ENCODE measurements at places on chromosomes 4 and X. TPM values are rescaled to one million over a fixed set of nuclear protein-coding genes. Genes with fewer than 3 reads are reported as not detected.

GRCh38 chr4:145498430-145498829 is 16.8 kb downstream of the SMAD1 start:
- no peak overlapping the region for H3K27ac ChIP-seq
- no peaks in the 10 kb centered on the region for H3K4me1 ChIP-seq
- DNase-seq, result no peak
- H3K27me3 ChIP-seq, result no peaks in the 10 kb centered on the region
- H3K4me3 ChIP-seq, result no peak overlapping the region

DNA sequence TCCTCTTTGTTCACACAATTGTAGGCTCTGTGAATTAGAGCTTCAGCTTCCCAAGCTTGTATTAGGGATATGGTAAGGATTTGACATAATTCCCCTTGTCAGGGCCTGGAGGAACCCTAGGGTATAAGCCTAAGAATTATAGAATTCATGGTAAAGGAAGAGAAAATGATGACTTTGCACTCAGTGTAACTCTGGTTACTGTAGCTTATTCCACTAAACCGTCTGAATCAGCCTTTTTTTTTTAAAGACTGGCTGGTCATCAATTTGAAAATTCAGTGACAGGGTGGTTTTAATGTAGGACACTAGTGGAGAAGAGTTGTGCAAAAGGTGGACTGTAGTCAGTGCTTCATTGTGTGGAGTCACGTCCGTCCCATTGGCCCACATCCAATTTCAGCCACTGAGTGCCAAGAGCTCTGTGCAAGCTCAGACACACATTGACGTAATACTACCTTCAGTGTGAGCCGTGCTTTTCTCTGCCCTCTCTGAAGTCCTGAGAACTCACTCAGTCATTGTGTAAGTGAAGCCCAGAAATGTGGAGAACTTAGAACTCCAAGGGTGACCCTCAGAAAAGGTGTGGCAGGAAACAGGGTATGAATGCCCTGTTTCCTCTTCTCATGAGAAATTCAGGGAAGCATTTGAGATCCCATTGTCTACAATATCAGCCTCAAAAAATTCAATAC is 449.8 kb downstream of the C4orf33 start:
- H3K4me1 ChIP-seq, result no peaks in the 10 kb centered on the region
- no peak for DNase-seq

The CXorf65 gene
- total RNA-seq, result 1.8 TPM

The OTC gene
- total RNA-seq, result not detected

The FAM236C gene
- total RNA-seq, result not detected

The CCNA2 gene
- 147 TPM for total RNA-seq

DNA sequence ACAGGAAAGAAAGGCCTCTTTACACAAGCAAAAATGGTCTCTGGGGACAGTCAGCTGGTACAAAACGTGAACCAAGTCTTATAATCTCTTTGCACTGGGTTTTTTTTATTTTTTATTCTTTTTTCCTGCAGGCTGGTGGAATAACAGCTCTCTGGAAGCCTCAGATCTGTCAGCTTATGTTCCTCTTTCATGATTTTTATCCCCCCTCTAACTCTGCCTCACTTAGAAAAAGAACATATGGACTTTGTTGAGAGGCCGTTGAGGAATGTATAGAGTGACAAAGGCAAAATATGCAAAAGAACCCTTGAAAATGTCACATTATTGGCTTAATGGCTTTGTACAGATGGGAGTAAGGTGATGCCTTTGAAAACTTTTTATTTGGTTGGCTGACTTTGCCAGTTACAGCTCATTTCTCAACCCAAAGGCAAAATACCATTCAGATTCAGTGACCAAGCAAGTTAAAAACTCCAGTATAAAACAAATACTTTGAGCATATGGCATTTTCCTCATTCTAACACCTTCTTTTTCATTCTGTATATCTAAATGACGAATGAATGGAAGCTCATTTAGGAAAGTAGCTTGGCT is 111.1 kb downstream of the RNF150 start:
- H3K4me3 ChIP-seq, result no peak overlapping the region
- no peaks in the 10 kb centered on the region for H3K4me1 ChIP-seq
- DNase-seq, result no peak

- no peak overlapping the region for H3K27ac ChIP-seq
- no peaks in the 10 kb centered on the region for H3K27me3 ChIP-seq
- DNase-seq, result no peak
- peaks cover 17% of the 10 kb centered on the region for H3K36me3 ChIP-seq
- peaks cover 7% of the 10 kb centered on the region for H3K4me1 ChIP-seq
These were observed 60.4 kb downstream of the FNIP2 start for GRCh38 chr4:158829254-158829653.

The PALLD gene
- total RNA-seq, result 0.89 TPM

The MAGEA2B gene
- 40.7 TPM for total RNA-seq

DNA sequence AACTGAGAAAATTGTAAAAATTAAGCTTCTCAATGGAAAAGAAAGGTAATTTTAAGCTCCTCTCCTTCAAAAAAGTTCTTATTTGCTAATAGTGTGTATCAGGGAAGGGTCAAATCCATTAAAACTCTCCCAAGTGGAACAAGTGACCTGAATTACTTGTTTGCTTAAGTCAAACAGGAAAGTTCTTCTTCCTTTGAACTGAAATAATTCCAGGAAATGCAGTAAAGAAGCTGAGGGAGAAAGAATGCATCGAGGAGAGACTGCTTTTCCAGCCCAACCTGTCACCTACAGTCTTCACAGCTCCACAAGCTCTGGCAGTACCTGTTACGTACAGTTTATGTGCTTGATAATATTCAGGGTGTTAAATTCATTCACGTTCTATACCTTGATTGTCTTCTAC is 131.1 kb downstream of the KLHL8 start:
- H3K27me3 ChIP-seq, result no peaks in the 10 kb centered on the region
- no peak overlapping the region for H3K4me3 ChIP-seq
- no peak overlapping the region for H3K27ac ChIP-seq
- H3K4me1 ChIP-seq, result peaks cover 14% of the 10 kb centered on the region

The WDFY3 gene
- 12.2 TPM for total RNA-seq

The BEND2 gene
- not detected for total RNA-seq

The PTTG2 gene
- not detected for total RNA-seq

- H3K4me3 ChIP-seq, result no peak overlapping the region
- DNase-seq, result no peak
- H3K4me1 ChIP-seq, result peaks cover 6% of the 10 kb centered on the region
These were observed 14.4 kb upstream of the S100G start for GRCh38 chrX:16635596-16635995.

DNA sequence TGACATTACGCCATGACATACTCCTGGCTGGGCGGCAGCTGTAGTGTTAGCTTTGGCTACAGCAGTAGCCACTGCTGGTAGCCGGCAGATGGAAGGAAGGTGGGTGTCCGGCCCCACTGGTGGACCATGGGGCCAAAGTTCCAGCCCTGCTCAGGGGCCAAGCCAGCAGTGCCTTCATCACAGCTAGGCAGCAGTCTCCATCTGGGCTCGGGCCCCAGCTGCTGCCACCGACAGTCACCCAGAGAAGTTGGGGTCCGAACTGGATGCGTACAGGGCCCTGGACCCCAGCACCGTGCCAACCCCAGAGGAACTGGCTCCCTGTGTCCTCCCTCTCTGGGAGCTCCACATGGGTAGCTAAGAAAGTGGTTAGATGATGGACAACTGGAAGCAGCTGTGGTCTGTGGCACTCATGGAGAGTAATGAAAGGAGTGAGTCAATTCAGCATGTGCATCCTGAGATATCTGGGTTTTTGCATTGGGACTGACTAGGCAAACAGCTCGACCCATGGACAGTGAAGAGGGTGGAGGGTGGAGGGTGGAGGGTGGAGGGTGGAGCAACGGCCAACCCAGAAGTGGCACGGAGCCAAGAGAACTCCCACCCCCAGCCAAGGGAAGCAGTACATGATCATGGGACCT is 366.6 kb upstream of the GRIA3 start:
- no peak for DNase-seq
- no peaks in the 10 kb centered on the region for H3K4me1 ChIP-seq
- H3K27ac ChIP-seq, result no peak overlapping the region
- H3K36me3 ChIP-seq, result no peaks in the 10 kb centered on the region
- no peaks in the 10 kb centered on the region for H3K27me3 ChIP-seq

The PRKG2 gene
- total RNA-seq, result 0.27 TPM

The VSIG1 gene
- total RNA-seq, result not detected

Data from K562 (cell line).